ENCODE measurements at places on chromosomes 13 and 19.
A peak's percentile ranks its signal among the peaks of the same experiment; 100 is the strongest.

- DNase-seq: peak; percentile 97
Measured at GRCh38 chr19:2540646-2541454, 64.9 kb downstream of the GADD45B start.

DNA sequence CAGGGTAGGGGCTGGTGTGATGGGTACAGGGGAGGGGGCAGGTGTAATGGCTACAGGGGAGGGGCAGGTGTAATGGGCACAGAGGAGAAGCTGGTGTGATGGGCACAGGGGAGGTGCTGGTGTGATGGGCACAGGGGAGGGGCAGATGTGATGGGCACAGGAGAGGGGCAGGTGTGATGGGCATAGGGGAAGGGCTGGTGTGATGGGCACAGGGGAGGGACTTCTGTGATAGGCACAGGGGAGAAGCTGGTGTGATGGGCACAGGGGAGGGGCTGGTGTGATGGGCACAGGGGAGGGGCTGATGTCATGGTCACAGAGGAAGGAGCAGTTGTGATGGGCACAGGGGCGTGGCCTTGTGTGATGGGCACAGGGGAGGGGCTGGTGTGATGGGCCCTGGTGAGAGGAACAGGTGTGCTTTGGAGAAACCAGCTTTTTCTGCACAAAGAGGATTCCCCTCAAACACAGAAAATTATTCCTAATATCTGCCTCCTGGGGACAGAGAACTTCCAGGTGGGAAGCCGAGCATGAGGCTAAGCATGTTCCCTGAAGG lies 38.6 kb upstream of the POP4 start:
- DNase-seq: no peak

DNA sequence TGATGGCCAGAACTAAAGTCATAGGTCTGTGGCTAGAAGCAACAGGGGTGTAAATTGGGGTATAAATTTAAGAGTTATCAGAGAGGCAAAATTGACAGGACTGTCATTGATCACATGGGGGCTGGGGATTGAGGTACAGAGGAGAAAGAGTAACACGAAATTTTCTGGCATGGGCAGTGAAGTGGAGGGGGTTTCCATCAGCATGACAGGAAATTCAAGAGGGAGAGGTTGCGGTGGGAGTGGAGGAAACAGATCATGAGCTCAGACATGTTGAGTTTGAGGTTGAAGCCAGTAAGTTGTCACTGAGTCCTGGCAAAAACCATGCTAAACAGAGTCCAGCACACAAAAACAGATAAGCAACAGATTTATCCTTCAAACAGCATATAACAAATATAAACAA lies 192.1 kb upstream of the TSC22D1 start:
- DNase-seq: no peak

GRCh38 chr19:47682939-47683338 lies 30.3 kb upstream of the EHD2 start:
- DNase-seq: no peak

- DNase-seq: peak; percentile 71
Measured at GRCh38 chr13:105991622-105992277, 543.7 kb downstream of the EFNB2 start.

GRCh38 chr13:44181931-44182330 lies 191.7 kb upstream of the SERP2 start:
- no peak for DNase-seq

- no peak for DNase-seq
Measured at GRCh38 chr19:33953023-33953422, 156.4 kb downstream of the KCTD15 start.
